NCI-H1417 treated with DMSO at 0.1 percent for 48 hours (cell line): ENCODE measurements at places on chromosomes 6 and 20.

DNA sequence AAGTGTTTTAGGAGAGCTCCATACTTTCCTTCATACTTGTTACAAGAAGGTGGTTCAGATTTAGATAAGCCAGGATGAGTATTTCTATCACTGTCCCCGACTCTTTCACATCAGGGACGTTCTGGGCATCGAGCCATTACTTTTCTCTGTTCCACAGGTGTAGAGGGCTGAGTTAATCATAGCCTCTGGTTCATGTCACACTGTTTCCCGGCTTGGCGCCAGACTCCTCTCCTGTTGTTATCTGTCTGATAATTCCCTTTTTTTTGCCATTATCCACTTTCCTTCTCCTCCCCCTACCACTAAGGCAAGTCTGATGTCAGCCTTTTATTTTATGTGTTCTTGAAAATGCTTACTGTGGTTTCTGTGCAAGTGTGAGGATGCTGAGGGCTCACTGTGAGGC is 593.4 kb downstream of the UTRN start:
- DNase-seq, result no peak

DNA sequence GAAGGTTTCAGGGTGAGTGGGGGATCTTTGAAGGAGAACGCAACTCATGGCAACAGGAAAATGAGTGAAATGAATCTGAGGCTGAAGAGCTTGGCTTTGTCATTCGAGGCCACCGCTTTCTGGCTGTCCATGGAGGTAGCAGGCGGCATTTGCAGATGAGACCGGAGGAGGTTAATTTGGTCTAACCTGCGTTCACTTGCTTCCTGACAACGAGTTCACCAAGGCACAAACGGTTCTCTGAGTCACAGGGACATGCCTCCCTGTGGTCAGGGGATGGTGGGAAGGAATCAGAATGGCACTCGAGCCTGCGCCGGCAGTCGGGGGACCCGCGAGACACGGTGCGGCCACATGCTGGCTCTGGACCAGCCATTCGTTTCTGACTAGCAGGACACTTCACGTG is 75.0 kb downstream of the IRF4 start:
- DNase-seq, result no peak

DNA sequence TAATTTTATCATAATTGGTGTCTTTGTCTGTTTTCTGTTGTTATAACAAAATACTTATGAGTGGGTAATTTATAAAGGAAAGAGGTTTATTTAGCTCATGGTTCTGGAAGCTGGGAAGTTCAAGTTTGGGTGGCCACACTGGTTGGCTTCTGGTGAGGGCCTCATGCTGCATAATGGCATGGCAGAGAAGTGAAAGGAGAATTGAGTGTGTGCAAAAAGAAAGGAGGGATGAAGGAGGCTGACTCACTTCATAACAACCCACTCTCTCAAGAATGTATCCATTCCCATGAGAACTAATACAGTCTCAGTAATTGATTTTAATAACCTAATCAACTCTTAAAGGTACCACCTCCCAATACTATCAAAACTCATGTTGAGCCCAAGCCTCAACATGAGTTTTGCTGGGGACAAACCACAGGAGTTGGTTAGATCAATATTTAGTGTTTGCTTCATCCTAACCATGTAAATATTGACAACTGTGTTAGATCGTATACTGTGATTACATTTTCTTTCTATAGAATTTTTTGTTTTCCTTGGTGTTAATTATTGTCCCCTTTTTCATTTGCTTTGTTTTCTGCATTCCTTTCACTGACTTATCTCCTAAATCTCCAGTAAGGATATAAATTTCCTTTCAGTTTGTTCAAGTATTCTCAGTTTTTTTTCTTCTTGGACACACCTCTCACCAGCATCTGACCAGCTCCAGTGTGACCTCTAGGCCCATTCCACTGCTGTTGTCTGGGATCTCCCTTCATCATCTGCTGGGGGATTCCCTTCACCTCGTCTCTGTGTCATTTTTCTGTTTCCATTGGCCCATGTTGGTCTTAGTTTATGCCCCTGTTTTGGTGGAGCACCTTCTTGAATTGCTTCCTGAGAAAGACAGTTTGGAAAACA is 54.8 kb upstream of the SCGN start:
- no peak for DNase-seq

- no peak for DNase-seq
These were observed 41.7 kb upstream of the IL17A start for GRCh38 chr6:52144196-52145076.

GRCh38 chr6:37280162-37280887 is 22.4 kb upstream of the TMEM217 start:
- DNase-seq, result no peak

DNA sequence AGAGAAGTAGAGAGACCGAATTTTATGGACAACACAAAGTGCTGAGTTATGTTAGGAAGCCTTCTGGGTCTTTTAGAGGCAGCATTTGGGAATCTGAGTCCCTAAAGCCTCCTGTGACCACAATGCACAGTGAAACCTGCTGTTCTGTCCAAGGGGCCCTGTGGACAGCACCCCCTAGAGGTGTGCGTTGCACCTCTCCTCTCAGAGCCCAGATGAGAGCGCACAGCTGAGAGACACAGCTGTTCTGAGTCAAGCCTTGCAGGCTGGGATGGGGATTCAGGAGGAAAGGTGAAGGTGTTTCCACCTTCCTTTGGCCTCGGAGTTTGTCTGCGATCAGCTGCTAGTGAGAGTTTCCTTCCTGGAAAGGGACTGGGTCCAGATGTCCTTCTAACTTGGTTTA is 13.0 kb downstream of the PCK1 start:
- no peak for DNase-seq

DNA sequence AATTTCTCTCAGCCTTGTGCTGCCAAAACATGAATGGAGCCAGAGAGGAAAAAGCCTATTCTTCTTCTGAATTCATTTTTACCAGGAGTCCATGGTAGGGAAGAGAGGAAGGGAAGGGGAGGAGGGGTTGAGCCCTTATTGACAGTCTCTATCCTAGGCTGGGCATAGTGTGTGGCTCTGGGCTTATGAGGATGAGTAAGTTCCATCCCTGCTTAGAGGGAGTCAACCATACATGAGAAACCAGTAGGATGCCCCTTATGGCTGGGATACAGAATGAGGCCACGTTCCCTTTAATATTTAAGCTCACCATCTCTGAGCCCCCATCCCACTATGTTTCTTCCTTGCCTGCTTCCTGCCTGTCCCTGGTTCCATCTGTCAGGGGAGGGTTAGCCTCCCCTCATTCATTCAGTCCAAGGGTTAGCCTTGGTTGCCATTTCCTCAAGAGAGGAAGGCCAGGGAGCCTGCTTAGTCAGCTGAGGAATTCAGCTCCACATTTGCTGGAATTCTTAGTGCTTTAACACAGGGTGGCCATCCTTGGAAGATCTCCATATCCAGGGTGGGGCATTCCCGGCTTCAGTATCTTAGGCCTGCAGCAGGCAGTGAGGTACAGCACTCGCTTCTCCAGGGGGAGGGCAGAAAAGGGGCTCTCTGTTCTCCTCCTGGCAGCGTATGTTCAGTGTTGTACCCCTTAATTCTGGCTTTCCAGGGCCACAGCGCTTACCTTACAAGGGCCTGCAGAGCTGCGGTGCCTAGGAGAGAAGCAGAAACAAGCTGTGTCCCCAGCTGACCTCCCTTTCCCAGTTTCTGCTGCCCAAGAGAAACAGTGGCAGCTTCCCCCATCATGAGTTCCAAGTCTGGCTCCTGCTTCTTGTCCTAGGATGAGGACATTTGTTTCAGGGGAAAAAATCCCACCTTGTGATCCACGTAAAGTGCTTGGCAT is 12.5 kb downstream of the SIRT5 start:
- no peak for DNase-seq

DNA sequence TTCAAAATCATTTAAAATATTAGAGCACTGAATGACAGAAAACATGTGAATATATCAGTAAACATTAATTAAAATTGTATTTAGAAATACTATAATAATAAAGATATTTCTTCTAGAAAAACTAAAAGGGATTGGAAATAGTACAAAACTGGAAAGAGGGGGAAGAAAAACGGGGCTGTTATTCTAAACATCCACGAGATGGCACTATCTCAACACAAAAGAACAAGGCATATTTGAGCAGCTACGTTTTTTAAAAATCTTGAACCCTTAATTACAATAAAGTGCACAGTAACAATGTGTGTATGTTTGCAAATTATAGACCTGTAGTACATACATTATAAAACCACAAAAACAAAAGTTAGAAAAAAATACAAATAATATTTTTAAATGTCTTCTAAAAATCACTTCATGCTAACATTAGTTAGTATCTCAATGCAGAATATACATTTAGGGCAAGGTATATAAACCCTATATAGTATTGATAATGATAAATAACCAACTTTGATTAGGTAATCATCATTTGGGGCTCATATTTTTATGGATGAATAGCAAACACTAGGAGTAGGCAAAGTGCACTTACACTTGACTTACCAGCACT is 42.5 kb upstream of the PNISR start:
- DNase-seq, result peak; percentile 56

GRCh38 chr6:39029156-39030011 is 19.2 kb upstream of the GLP1R start:
- no peak for DNase-seq

- DNase-seq, result no peak
These were observed 24.9 kb downstream of the SESN1 start for GRCh38 chr6:109069746-109070145.

- DNase-seq, result no peak
These were observed 8.8 kb upstream of the C20orf203 start for GRCh38 chr20:32682508-32682987.

GRCh38 chr6:31871046-31871659 is 7.6 kb downstream of the SLC44A4 start:
- no peak for DNase-seq

GRCh38 chr6:50093938-50094272 is 44.2 kb upstream of the DEFB112 start:
- DNase-seq, result no peak

DNA sequence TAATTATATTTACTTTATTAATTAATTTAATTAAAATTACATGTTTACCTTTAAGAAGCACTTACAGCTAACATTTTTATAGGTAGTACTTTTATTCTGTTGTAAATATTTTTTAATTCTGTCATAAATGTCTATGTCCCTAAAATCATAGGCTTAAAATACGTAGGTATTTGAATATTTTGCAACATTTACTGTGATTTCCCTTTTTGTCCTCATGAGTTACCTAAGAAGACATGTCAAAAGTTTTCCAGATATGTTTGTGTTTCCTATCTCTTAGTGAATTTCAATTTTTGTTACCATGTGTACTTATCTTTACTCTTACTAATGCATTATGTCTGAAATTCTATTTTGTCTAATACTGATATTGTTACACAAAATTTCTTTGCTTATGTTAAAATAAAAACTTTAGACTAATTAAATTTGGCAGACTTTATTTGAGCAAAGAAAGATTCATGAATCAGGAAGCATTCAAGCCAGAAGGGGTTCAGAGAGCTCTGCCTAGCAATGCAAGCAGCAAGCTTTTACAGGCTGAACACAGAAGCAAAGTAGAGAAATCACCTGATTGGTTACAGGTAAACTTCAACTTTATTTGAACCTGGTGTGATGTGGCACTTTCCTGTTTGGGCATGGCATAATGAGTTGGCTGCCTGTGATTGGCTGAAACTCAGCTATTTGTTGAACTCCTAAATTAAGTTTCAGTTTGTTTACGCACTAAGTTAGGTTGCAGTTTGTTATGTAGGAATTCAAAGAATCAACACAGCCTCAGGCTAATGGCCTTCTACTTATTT is 123.2 kb upstream of the TMEM170B start:
- no peak for DNase-seq

DNA sequence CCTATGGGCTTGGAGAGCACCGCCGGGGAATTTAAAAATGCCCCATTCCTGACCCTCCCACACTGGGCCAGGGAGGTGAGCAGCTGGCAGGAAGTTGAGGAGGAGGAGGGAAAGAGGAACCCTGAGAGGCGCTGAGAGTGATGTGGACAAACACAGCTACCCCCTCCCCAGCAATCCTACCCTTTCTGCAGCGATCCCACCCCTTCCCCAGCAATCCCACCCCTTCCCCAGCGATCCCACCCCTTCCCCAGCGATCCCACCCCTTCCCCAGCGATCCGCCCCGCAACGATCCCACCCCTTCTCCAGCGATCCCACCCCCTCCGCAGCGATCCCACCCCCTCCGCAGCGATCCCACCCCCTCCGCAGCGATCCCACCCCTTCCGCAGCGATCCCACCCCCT is 111.6 kb downstream of the SYCP2 start:
- no peak for DNase-seq

DNA sequence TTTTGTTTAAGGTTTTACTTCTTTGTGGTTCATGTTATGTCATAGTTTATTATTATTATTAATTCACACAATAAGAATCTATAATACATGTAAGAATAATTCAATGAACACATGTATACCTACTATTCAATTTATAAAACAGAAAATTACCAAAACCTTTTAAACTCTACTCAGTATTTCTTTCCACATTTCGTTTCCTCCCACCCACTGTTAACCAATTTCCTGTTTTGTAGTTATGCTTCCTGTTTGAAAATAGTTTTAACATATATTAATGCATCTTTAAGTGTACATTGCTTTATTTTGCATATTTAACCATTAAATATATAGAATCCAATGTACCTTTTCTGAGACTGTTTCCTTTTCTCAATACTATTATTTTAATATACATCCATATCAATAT is 397.9 kb upstream of the SPTLC3 start:
- DNase-seq, result no peak

DNA sequence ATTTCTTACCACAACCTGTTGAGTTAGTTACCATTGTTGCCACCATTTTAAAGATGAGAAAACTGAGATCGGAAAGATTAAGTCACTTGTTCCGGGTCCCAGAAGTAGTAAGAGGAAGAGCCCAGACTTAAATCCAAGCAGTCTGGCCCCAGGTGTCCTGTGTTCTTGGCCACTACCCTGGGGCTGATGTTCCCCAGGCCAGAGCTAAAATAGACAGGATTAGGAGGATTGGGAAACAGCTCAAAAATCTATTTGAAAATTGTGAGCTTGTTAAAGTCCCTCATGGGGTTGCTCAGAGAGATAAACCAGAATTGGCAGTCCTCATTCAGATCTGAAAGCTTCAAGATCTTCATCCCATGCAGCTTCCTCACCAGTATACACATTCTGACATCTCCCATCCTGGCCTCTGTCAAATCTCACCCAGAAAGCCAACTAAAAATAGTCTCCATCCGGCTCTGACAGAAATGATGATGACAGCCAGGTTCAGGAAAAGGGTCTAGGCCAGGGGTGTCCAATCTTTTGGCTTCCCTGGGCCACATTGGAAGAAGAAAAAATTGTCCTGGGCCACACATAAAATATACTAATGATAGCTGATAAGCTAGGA is 62.0 kb downstream of the GFOD1 start:
- DNase-seq, result no peak

- DNase-seq, result no peak
These were observed 6.7 kb downstream of the TULP1 start for GRCh38 chr6:35505999-35506412.
